ENCODE measurements at places on chromosomes 7 and 10. TPM values are rescaled to one million over a fixed set of nuclear protein-coding genes. Genes with fewer than 3 reads are reported as not detected.

The FZD8 gene
- 5.0 TPM for total RNA-seq

The MTPN gene
- total RNA-seq, result 170 TPM

The ZNF138 gene
- 32.6 TPM for total RNA-seq

The PPIA gene
- 2,768 TPM for total RNA-seq

The ST8SIA6 gene
- 4.4 TPM for total RNA-seq
